Activated B cell treated with CpG ODN at 0.5 μM for 24 hours (primary cell): ENCODE measurements at places on chromosomes 5 and 9. TPM values are rescaled to one million over a fixed set of nuclear protein-coding genes. Genes with fewer than 3 reads are reported as not detected.

Gene CYFIP2
- 385 and 471 TPM in 2 replicates for total RNA-seq

- no peak for DNase-seq
These were observed 228.7 kb downstream of the TUSC1 start for GRCh38 chr9:25449503-25449902.

DNA sequence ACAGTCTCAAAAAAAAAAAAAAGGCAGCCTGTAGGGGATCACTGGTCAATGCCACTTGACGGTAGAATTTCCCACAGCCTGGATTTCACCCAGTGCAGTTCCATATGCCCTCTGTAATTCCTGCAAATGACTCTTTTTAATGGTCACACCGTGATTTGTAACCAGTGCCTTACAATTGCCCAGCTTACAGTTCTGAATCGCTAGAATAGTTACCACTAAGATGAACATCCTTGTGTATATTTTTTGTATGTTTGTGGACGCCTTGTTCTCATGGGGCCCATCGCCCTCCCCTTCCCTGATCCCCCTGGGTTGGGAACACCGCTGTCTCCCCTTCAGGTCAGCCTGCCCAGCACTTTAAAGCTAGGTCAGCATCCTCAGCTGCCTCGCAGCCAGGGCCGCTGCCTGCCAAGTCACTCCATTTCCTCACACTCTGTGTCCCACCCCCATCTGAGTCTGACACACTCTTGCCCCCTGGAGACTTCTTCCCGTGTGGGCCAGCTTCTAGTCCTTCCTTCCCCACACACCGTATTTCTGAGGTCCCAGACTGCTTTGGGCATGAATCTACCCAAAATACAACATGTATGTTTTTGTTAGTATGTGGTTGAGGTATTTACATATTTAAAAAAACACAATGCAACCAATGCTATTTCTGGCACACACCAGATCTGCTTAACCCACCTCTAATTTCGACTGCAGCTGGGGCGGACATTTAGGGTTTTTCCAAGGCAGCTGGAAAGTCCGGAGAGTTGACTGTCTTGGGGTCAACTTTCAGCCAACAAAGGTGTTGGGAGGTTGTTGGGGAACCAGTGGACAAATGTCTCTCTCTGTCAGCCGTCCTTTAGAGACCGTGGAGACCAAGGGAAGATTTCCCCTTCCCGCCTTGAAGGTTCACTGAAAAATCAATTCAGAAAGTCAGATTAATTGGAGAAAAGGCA, 120.5 kb upstream of the NEK6 start:
- no peak for DNase-seq

DNA sequence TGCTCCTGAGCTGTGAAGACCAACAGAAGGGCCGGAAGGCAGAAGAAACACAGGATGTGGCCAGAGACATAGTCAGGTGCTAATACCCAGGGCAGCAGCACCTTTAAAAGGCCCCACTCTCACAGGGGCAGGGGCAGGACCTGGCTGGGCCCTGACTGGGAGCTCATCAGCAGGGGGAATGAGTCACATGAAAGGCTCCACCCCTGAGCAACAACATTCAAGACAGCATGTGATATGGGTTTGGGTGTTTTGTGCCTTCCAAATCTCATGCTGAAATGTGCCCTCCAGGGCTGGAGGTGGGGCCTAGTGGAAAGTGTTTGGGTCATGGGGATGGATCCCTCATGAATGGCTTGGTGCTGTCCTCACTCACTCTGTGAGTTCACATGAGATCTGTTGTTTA, 181.7 kb downstream of the ERCC6L2 start:
- no peak for DNase-seq

Gene LCN15
- not detected in 2 replicates for total RNA-seq

DNA sequence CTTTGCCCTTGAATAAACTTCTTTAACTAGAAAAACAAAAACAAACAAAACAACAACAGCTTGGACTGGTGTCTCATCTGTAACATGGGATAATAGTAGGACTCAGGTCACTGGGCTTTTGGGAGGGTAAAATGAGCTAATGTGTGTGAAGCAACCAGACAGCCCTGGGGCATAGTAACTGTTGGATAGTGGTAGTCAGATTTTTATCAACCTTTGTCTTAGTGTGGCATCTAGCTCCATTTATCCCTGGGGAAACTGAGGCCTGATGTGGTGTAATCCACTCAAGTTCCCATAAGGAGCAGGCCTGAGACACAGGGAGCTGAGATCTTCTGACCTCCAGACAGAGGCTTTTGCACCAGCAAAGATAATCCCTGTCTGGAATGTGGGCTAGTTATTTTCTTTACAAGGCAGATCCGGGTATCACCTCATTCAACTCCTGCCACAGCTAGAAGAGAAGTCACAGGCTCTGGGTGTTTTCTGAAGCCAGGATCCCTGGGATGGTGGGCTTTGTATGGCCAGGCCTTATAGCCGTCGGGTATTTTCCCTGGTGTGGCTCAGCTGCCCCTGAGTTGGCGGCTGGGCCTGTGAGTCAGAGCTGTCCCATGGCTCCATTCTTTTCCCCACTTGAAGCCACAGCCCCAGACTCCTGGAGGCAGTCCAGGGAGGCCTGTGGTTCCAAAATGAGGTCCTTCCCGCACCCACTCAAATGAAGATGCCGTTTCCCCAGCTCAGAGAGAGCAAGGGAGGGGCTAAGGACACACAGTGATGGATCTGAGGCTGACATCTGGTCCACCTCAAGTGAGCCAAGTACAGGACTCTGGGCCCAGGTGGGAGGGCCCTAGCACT, 26.1 kb upstream of the CSF1R start:
- DNase-seq = no peak

DNA sequence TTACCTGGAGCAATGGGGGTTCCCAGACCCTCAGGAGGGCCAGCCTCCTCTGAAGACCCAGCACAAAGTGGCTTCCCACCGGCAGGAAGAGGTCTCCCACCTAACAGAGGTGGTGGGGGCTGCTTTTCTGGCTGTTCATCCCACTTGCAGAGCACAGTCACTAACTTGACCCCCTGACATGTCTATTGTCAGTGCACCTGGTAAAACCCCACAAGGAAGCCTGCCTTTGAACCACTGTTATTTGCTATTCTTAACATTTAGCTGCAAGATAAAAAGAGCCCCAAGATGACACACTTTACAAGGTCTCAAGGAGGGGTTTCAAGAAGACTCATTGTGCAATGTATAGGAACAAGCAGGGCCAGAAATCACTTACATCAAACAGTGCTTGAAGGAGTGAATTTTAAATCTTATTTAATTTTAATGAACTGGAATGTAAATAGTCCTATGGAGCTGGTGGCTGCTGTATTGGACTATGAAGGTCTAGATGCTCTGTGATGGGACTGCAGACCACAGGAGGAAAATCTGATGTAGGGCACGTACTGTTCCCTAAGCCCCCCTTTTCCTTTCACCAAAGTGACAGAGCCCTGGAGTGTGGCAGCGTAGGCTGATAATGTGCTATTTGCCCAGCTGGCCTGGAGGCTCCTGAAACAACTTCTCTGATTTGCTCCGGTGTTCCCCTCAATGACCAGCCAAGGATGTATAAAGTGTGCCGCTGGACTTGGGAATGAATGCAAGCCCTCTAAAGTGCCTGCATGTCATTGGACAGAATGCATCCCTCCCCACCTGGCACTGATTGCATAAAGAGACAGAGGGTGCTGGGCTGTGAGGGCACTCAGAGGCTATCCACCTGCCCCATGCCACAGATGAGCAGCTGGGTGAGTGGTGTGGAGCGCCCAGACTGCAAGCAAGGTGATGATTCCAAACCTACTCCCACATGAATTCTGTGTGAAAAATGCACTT, 80.2 kb downstream of the PTPN3 start:
- no peak for DNase-seq

Gene SHB
- 0.44 and 0.81 TPM in 2 replicates for total RNA-seq
